ENCODE measurements at places on chromosomes 4 and X.

GRCh38 chr4:71456841-71457240, 118.0 kb downstream of the SLC4A4 start:
- no peak for DNase-seq

- no peak for DNase-seq
Measured at GRCh38 chrX:149213264-149213663, 291.8 kb downstream of the IDS start.

GRCh38 chrX:111040377-111041017, 55.5 kb upstream of the PAK3 start:
- DNase-seq, result no peak

DNA sequence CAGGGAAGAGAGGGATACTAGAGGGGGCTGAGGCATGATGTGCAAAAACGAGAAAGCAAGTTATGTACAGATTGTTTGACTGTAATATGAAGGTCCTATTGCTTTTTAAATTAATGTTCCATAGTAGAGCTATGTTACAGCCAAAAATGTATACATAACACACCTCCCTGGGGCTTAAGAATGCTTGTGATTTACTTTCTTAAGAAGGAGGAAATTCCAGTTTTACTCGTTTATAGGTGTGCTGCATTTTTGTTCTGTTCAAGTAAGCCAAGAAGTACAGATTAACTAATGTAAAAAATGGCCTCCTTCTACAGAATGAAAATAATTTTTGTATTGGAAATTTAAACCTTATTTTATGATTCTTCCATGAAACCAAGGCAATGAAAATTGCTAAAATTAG, 614.4 kb upstream of the NR3C2 start:
- DNase-seq, result no peak

GRCh38 chrX:39667191-39667590, 430.6 kb downstream of the BCOR start:
- DNase-seq, result no peak

DNA sequence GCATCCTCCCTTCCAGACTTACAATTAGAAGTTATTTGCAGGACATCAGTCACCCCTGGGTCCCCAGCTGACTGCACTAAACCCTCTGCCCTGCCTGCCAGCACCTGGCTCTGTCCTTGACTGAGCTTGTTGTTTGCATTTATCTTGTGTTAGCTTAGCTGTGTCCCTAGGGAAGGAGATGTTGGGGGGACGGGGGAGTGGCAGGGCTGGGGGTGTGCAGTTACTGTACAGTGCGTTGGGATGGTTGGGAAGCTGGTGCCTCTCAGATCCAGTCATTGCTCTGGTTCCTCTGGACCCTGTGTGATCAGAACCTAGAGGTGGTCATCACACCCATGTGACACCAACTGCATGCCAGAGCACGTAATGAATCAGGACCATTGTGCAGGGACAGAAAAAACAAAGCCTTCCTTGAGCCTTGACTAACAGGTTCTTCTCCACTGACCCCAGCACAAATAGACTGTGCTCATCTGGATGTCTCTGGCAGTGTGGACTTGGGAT, 32.7 kb upstream of the PROM1 start:
- no peak for DNase-seq

DNA sequence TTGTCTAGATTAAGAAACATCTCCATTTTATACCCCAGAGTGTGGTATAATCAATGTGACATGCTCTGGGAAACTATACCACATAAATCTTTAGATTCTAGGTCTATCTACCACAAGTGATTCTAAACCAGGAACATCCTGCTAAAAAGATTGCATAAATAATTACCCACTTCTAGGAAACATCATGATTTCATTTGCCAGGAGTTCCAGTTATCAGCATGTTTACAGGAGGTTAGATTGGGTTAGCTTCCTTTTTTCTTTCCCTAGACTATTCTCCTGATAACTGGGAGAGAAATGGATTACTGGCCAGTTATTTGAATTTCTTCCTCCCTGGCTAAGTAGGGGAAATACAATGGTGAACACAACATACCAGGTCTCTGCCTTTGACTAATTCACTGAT, 230.3 kb upstream of the BOD1L1 start:
- DNase-seq, result no peak

- DNase-seq, result no peak
Measured at GRCh38 chr4:26484032-26484515, 6.2 kb downstream of the CCKAR start.

- DNase-seq, result no peak
Measured at GRCh38 chrX:110847334-110847733, 51.7 kb upstream of the CHRDL1 start.

DNA sequence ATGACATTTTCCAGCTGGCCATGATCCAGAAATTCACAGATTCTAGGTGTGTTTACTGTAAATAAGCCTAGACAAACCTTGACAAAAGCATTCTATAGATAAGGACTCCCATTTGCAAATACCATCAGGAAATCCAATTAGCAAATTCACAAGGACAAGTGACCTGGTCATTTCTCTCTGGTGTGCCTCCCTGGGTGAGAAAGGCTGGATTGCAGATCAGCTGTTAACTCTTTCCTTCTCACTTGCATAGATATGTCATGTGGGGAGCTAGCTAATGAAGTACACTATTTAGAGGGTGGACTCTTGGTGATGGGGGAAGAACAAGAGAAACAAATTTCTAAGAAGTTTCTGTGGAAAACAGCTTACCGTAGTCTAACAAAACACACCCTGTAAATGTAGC, 58.9 kb downstream of the MOSPD2 start:
- DNase-seq, result no peak

- DNase-seq, result no peak
Measured at GRCh38 chrX:133999031-133999705, 13.8 kb upstream of the GPC3 start.

- DNase-seq, result no peak
Measured at GRCh38 chrX:44157858-44158257, 184.7 kb upstream of the NDP start.

- no peak for DNase-seq
Measured at GRCh38 chr4:68349279-68349648, 626 bp downstream of the YTHDC1 start.

DNA sequence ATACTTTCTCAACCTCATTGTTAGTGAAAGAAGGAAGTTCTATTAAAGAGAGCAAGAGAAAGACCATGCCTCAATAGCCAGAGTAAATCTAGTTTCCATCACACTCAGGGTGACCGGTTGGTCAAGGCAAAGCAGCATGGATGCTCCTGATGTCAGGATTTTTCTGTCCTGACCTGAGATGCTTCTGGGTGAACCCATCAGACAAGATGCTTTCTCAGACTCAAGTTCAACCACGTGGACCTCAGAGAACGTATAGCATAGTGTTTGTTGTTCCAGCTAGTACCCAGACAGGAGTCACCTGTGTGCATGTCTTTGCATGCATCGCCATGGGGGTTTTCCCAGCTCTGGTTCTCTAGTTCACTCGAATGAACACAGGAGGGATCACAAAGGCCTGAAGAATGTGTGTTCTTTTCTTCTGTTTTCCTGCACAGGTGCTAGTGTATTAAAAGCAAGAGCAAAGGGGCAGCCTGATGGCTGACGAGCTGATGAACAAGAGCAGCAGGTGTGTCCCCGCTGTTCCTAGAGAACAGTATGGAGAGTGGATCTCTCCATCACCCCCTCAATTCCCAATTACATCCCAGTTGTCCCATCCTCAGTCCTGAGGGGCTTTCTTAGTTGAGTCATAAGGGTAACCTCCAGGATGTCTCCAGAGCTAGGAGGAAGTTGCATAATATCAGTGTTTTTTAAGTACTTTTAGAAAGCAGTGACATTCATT, 110.5 kb upstream of the ENPP6 start:
- DNase-seq, result no peak

DNA sequence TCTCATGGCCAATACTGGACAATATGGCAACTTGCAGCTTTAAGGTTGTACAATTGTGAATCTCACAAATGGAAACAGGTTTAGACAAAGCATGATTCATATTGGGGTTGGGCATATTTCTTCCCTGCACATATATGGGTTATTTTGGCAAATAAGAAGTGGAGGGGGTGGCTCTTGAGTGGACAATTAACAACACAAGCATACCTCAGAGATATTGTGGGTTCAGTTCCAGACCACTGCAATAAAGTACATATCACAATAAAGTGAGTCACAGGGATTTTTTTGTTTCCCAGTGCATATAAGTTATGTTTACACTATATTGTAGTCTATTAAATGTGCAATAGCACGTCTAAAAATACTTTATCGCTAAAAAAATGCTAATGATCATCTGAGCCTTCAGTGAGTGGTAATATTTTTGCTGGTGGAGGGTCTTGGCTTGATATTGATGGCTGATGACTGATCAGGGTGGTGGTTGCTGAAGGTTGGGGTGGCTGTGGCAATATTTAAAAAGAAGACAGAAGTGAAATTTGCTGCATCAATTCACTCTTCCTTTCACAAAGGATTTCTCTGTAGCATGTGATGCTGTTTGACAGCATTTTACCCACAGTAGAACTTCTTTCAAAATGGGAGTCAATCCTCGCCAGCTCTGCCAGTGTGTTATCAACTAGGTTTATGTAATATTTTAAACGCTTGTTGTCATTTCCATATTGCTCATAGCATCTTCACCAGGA, 50.5 kb upstream of the OGT start:
- DNase-seq, result no peak

GRCh38 chr4:25788703-25789238, 74.0 kb downstream of the SEL1L3 start:
- DNase-seq, result no peak

DNA sequence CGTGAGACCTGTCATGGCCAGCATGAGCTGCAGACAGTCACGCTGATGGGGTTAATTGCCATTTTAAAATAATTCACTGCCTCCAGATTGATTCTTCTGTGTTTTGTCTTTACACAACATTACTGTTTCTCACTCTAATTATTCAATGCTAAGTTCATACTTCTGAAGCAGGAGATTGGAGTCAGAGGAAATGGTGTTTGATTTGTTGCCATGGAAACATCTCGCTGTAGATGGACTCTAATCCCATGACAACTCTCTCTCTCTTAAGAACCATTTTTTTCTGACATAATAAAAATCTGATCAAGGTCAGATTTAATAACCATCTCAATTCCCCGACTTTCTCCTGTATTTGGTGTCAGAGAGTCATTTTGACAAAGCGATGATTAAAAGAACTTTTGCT, 209.0 kb downstream of the IDS start:
- DNase-seq, result no peak

DNA sequence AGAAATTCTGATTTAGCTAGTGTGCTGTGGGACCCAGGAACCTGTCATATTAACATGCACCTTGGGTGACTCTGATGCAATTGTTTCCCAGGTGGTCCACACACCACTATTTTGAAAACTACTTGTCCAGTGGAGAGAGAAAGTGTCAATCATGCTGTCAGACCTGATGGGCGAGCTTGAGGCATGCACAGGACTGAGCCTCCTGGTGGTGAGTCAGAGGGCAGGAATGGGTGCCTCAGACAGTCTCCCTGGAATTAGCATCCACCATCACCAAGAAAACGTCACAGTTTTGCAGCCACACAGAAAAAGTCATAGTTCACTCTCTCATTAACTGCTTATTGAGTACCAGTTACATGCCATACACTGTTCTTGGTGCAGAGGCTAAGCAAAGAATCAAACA, 181.8 kb upstream of the MAOA start:
- DNase-seq, result no peak

- no peak for DNase-seq
Measured at GRCh38 chrX:53086464-53086863, 4.3 kb downstream of the TSPYL2 start.

- no peak for DNase-seq
Measured at GRCh38 chrX:25178555-25178954, 162.8 kb upstream of the ARX start.

GRCh38 chr4:112357897-112358296, 60.7 kb downstream of the ALPK1 start:
- no peak for DNase-seq

DNA sequence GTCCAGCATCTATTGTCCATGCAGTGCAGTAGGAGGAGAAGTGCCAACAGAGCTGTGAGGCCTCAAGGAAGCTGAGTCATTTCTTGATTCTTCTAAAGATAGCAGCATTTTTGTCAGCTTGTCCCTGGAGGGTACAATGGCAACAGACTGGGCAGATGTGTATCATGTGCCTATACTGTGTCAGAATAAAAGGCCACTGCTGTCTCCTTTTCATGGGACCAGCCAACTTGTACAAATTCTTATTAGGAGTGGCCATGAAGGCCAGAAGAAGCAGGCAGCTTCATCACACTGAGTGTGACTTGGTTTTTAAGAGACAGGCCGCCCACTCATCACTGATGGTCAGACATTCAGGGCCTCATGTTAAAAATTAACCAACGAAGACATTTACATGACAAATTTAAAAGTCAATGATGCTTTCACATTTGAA, 185.0 kb upstream of the FAM241A start:
- DNase-seq, result no peak

GRCh38 chr4:123449362-123449761, 52.8 kb downstream of the SPRY1 start:
- DNase-seq, result no peak

GRCh38 chr4:123555807-123556273, 159.2 kb downstream of the SPRY1 start:
- no peak for DNase-seq

GRCh38 chrX:154761977-154762536, 607 bp upstream of the DKC1 start:
- DNase-seq, result no peak

DNA sequence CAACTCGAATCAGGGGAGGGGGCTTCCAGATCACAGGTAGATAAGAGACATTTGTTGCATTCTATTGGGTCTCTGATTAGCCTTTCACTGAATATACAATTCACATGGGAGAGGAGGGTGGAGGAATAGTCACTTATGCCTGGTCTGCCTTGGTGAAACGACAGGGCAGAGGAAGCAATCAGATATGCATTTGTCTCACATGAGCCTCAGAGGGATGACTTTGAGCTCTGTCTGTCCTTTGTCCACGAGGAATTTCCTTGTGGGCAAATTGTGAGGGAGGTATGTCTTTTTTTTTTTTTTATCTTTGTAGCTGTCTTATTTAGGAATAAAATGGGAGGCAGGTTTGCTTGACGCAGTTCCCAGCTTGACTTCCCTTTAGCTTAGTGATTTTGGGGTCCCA, 28.5 kb upstream of the TMSB4X start:
- DNase-seq, result no peak

GRCh38 chrX:42954880-42955279, 176.9 kb upstream of the PPP1R2C start:
- DNase-seq, result no peak

- DNase-seq, result no peak
Measured at GRCh38 chr4:132646186-132646585, 502.9 kb upstream of the PCDH10 start.

GRCh38 chr4:26787461-26788340, 72.9 kb upstream of the STIM2 start:
- DNase-seq, result no peak

DNA sequence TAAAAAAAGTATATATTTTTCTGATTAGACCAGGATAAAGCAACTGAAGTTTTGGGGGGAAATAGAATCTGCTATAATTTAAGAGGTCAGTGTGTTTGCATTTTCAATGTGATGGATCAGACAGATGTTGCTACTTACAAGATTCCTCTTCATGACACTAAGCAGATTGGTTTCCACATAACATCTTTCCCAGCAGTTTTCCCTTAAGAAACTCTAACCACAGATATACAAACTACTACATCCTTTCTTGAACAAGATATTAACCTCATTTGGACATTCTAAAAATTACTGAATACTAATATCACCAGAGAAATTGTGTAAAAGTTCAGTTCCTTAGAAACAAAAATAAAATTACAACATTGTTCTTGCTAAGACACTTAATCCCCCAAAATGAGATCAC, 106.7 kb upstream of the GUCY1A1 start:
- DNase-seq, result no peak

GRCh38 chr4:8114456-8115202, 44.0 kb downstream of the ABLIM2 start:
- no peak for DNase-seq

Measured in effector CD4-positive, alpha-beta T cell (primary cell).